Vagina (tissue), 2 donors: ENCODE measurements at places on chromosomes 3 and 15.

- no peak overlapping the region for H3K4me3 ChIP-seq
- H3K4me1 ChIP-seq: no peaks in the 10 kb centered on the region
- no peaks in the 10 kb centered on the region for H3K27me3 ChIP-seq
- no peak overlapping the region for H3K27ac ChIP-seq
- DNase-seq: no peak
- no peaks in the 10 kb centered on the region for H3K36me3 ChIP-seq
Measured at GRCh38 chr3:50542177-50543034, 25.1 kb downstream of the C3orf18 start.

- H3K4me1 ChIP-seq: peaks cover 29% of the 10 kb centered on the region
- H3K36me3 ChIP-seq: no peaks in the 10 kb centered on the region
- no peaks in the 10 kb centered on the region for H3K27me3 ChIP-seq
- H3K27ac ChIP-seq: peak overlapping the region; percentile 68
- H3K4me3 ChIP-seq: no peak overlapping the region
Measured at GRCh38 chr15:31402511-31403056, 75.9 kb downstream of the KLF13 start.

- DNase-seq: no peak
- H3K36me3 ChIP-seq: no peaks in the 10 kb centered on the region
- no peaks in the 10 kb centered on the region for H3K4me1 ChIP-seq
- H3K4me3 ChIP-seq: no peak overlapping the region
Measured at GRCh38 chr3:63706321-63707085, 54.0 kb downstream of the SNTN start.

DNA sequence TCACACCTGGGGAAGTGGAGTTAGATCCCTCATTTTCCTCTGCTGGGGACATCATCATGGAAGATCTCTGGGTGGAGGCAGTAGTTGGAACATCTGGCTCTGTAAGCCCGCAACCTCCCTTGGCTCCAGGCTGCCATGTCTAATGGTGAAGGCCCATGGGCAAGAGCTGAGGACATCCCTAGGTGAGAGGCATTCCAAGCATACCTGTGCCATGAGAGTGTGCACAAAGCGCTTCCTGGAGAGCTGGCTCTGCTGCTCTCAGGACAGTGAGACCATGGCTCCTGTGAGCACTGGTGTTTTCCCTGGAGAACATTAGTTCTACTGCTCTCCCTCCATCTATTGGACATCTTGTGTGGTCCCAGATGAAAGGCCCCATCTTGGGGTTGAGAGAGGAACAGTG lies 7.7 kb downstream of the MAPKAPK3 start:
- peaks cover 72% of the 10 kb centered on the region for H3K4me1 ChIP-seq
- no peak overlapping the region for H3K27ac ChIP-seq

GRCh38 chr15:66115568-66116206 lies 137.9 kb downstream of the MEGF11 start:
- no peaks in the 10 kb centered on the region for H3K4me1 ChIP-seq
- no peaks in the 10 kb centered on the region for H3K36me3 ChIP-seq
- no peak overlapping the region for H3K4me3 ChIP-seq
- no peaks in the 10 kb centered on the region for H3K27me3 ChIP-seq
- no peak overlapping the region for H3K27ac ChIP-seq
- no peak for DNase-seq

GRCh38 chr3:160434071-160434470 lies 15.5 kb downstream of the TRIM59 start:
- DNase-seq: no peak
- H3K4me3 ChIP-seq: no peak overlapping the region
- H3K27ac ChIP-seq: no peak overlapping the region
- no peaks in the 10 kb centered on the region for H3K4me1 ChIP-seq

DNA sequence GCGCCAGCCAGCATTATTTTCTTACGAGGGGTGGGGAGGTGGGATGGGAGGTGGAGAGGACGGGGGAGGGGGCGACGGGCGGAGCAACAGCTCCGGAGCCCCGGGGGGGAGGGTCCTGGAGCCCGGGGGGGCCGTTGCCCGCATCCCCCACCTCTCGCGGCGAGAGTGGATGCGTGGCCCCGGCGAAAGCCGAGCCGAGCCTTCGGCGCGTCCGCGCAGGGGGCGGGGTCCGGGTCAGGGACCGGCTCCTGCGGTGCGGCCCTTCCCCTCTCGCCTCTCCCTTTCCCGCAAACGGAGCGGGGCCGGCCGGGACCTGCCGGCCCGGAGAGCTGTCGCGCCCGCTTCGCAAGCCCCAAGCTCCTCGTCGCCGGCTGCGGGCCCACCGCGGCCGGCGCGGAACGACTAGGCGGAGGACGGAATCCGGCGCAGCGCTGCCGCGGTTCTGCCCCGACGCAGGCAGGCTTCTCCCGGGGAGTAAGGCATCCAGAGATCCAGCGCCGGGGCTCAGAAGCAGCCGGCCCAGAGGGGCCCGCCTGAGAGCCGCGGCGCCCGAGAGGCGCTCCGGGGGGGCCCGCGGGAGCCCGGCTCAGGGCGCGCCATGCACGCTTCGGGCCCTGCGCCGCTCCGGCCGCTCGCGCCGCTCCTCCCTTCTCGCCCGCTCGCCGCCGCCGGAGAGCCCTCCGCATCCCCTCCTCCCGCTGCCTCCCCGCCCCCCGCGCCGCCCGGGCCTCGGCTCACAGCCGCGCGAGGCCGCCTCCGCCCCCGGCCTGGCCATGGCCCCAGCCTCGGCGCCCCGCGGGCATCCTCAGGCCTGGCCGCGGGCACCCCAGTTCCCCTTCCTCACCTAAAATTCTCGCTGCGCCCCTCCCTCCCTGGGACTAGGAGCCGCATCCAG lies 459 bp upstream of the ADCY5 start:
- peak overlapping the region; percentile 58 for H3K4me3 ChIP-seq
- no peak for DNase-seq
- H3K27ac ChIP-seq: peak overlapping the region; percentile 82
- no peaks in the 10 kb centered on the region for H3K36me3 ChIP-seq

GRCh38 chr3:101519685-101520365 lies 6.8 kb upstream of the SENP7 start:
- H3K4me1 ChIP-seq: no peaks in the 10 kb centered on the region
- H3K27me3 ChIP-seq: no peaks in the 10 kb centered on the region
- no peaks in the 10 kb centered on the region for H3K36me3 ChIP-seq
- no peak overlapping the region for H3K27ac ChIP-seq
- DNase-seq: no peak

DNA sequence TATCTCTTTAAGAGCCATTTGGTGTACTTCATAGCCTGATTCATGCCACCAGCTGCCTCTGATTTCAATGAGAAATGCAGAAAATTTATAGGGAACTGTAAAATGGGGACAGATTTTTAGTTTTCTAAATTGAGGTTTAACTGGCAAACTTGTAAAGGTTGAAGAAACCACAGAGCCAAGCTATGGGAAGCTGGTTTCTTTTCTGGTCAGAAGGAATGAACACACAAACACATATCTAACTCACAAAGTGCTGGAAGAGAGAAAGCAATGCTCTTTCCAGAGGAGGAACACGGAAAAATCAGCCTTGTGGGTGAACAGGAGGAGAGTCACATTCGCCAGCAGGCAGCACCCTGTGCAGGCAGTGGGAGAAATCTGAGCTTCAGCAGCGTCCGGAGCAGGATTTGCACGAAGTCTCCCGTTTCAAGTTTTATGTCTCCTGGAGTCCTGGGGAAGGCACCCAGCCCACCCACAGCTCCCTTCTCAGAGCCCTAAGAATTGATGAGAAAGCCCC lies 481 bp downstream of the MASP1 start:
- peak overlapping the region; percentile 51 for H3K4me3 ChIP-seq
- H3K4me1 ChIP-seq: peaks cover under 1% of the 10 kb centered on the region
- H3K27me3 ChIP-seq: no peaks in the 10 kb centered on the region
- H3K36me3 ChIP-seq: no peaks in the 10 kb centered on the region

- no peaks in the 10 kb centered on the region for H3K4me1 ChIP-seq
- H3K27me3 ChIP-seq: no peaks in the 10 kb centered on the region
- no peak overlapping the region for H3K4me3 ChIP-seq
- H3K36me3 ChIP-seq: no peaks in the 10 kb centered on the region
Measured at GRCh38 chr15:70781236-70781635, 17.9 kb upstream of the UACA start.

DNA sequence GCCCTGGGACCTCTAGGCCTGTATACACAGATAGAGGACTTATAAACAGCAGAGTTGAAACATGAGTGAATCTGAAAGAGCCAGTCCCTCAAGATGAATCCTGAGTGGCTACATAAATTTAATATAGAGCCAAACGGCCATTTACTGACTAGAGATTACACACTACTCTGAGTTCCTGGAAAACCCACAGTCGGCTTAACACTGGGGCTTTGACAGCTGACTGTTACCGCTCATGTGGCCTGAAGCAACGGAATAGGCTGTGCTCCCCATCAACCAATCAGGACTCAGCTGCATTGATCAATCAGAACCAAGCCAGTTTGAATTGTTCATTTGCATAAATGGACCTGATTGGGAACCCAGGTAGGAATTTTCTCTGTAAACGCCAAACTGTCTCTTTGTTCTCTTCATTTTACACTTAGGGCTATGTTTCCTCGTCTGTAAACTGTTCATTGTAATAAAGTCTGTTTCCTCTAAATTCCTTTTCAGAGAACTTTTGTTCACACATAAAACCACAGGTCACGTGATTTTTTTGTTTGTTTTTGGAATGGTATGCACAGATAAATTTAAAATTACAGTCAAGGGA lies 40.5 kb downstream of the CCNL1 start:
- no peak overlapping the region for H3K4me3 ChIP-seq
- H3K27ac ChIP-seq: no peak overlapping the region
- DNase-seq: no peak
- H3K4me1 ChIP-seq: no peaks in the 10 kb centered on the region
- H3K36me3 ChIP-seq: no peaks in the 10 kb centered on the region

DNA sequence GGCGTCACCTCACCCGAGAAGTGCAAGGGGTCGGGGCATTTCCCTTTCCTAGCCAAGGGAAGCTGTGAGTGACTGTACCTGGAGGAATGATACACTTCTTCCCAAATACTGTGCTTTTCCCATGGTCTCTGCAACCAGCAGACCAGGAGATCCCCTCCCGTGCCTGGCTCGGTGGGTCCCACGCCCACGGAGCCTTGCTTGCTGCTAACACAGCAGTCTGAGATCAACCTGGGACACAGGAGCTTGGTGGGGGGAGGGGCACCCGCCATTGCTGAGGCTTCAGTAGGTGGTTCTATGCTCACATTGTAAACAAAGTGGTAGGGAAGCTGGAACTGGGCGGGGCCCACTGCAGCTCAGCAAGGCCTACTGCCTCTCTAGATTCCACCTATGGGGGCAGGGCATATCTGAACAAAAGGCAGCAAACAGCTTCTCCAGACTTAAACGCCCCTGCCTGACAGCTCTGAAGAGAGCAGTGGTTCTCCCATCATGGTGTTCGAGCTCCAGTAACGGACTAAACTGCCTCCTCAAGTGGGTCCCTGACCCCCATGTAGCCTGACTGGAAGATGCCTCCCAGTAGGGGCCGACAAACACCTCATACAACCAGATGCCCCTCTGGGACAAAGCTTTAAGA lies 31.4 kb upstream of the ABHD5 start:
- DNase-seq: no peak
- no peaks in the 10 kb centered on the region for H3K27me3 ChIP-seq

DNA sequence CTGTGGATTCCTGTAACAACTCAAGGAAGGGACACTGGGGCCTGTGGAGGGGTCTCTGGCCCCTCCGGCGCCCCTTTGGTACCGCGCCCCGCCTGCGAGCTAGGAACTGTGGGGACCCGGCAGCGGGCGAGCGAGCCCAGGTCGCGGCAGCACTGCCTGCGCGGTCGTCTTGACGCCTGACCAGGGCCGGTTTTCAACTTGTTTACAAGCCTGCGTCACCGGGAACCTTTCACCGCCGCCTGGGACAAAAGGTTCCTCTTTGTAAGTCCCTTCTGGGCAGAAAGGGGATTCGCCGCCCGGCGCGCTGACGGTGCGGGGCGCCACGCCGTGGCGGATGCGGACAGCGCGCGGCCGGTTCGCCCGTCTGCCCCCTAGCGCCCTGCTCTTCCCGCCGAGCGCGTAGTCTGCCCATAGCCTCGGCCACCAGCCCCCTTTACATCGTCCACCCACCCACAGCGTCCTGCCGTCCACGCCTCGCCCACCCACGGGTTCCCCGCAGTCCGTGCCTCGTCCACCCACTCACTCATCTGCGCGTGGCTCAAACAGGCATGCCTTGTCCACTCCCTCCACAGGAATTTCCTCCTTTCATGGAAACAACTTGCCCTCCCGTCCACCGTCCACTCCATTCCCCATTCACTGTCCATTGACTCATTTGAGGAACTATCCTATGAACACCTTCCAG lies 5.5 kb upstream of the CFAP100 start:
- peak overlapping the region; percentile 36 for H3K4me3 ChIP-seq
- peak overlapping the region; percentile 62 for H3K27ac ChIP-seq
- H3K4me1 ChIP-seq: peaks cover 5% of the 10 kb centered on the region

GRCh38 chr3:67699882-67700281 lies 45.5 kb upstream of the SUCLG2 start:
- H3K27ac ChIP-seq: no peak overlapping the region
- no peak overlapping the region for H3K4me3 ChIP-seq
- H3K36me3 ChIP-seq: no peaks in the 10 kb centered on the region
- no peaks in the 10 kb centered on the region for H3K27me3 ChIP-seq
- no peaks in the 10 kb centered on the region for H3K4me1 ChIP-seq
- no peak for DNase-seq

GRCh38 chr3:191882289-191882688 lies 421.3 kb downstream of the PYDC2 start:
- H3K27ac ChIP-seq: no peak overlapping the region
- no peak overlapping the region for H3K4me3 ChIP-seq
- no peaks in the 10 kb centered on the region for H3K27me3 ChIP-seq
- no peak for DNase-seq

DNA sequence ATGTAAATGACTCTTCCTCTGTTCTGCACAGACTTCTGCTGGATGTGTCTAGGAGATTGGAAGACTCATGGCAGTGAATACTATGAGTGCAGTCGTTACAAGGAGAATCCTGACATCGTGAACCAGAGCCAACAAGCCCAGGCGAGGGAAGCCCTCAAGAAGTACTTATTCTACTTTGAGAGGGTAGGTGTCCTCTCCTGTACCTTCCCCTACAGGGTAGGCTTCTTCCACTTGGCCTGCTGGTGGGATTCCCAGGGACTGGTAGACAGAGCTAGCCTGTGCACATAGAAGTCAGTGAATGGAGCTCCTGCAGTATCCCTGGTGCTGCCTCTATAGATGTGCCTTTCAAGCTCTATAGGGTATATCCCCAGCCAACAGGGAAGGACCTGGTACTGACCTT lies 10.6 kb upstream of the P4HTM start:
- H3K27me3 ChIP-seq: no peaks in the 10 kb centered on the region
- H3K4me3 ChIP-seq: no peak overlapping the region
- DNase-seq: no peak

DNA sequence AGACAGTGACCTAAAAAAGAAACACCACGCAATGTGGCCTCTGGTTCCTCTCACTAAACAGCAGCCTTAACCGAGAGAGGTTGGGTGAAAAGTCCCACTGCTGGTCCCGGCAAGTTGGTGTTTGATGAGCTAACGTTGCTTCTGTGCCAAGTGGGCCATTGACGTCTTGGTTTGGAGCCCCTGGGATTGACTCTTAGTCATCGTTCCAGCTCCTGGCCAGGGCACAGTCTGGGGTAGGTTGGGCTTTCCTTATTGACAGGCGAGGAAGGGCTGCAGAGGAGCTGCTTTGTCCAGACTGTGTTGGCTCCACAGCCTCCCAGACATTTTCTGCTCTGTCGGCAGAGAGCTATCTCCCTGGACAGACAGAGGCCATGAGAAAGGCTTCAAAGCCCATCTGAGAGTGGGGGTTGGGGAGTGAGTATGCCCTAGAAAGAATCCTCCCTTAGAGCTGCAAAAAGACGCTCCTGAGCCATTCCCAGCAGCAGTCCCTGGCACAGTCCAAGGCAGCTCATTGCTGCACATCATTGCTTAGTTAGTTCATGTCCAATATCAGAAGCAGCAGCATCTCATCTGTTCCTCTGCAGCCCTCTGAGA lies 28.6 kb upstream of the C3orf80 start:
- H3K36me3 ChIP-seq: no peaks in the 10 kb centered on the region
- no peak overlapping the region for H3K4me3 ChIP-seq
- no peaks in the 10 kb centered on the region for H3K27me3 ChIP-seq
- H3K4me1 ChIP-seq: no peaks in the 10 kb centered on the region
- no peak overlapping the region for H3K27ac ChIP-seq
